ENCODE measurements at places on chromosomes 16 and 17.

GRCh38 chr17:57445772-57446472 lies 189.6 kb downstream of the MSI2 start:
- DNase-seq = no peak

GRCh38 chr17:4719684-4720221 lies 9.3 kb downstream of the ARRB2 start:
- no peak for DNase-seq

- no peak for DNase-seq
These were observed 46.3 kb downstream of the METRNL start for GRCh38 chr17:83125515-83126274.

DNA sequence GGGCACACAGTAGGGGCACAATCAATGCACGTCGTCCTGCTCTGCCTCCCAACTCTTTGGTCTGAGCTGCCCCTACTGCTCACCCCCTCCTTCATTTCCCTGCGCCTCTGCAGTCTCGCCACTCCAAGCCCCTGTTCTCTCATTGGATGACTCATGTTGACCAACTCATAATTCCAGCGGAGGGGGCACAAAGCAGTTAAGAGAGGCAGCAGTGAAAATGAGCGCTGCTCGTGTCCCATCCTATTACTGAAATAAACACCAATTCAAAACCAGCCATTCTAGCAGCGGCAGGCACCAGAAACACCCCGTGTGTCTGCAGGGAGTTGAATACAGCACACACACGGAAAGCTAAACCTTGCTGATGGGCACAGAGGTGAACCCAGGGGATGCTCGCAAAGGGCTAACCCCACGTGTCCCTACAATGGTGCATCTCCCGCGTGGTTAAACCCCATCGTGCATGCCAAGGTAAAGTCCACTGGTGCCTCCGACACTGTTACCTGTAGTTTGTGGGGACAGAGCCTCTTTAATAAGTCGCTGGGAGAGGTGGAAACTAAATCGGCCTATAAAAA lies 310.4 kb downstream of the XYLT1 start:
- DNase-seq = no peak

- peak; percentile 39 for DNase-seq
These were observed 9.3 kb upstream of the SKAP1 start for GRCh38 chr17:48439110-48439850.

DNA sequence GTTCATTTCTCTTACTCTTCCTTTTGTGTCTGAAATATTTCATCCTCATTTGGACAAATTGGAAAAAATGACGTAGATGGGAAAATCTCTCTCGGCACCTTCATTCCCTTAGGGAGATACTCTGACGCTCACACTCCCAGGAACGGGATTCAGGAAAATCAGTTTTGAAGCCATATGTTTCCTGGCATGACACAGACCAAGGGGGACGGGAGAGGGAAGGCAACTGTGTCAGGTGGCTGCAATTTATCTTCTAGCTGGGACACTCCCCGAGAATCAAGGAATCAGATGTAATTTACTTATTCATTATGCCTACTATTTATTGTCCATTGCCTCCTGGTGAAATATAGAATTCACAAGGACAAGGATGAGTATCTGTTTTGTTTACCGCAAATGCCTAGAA lies 65.5 kb downstream of the IRX5 start:
- no peak for DNase-seq

DNA sequence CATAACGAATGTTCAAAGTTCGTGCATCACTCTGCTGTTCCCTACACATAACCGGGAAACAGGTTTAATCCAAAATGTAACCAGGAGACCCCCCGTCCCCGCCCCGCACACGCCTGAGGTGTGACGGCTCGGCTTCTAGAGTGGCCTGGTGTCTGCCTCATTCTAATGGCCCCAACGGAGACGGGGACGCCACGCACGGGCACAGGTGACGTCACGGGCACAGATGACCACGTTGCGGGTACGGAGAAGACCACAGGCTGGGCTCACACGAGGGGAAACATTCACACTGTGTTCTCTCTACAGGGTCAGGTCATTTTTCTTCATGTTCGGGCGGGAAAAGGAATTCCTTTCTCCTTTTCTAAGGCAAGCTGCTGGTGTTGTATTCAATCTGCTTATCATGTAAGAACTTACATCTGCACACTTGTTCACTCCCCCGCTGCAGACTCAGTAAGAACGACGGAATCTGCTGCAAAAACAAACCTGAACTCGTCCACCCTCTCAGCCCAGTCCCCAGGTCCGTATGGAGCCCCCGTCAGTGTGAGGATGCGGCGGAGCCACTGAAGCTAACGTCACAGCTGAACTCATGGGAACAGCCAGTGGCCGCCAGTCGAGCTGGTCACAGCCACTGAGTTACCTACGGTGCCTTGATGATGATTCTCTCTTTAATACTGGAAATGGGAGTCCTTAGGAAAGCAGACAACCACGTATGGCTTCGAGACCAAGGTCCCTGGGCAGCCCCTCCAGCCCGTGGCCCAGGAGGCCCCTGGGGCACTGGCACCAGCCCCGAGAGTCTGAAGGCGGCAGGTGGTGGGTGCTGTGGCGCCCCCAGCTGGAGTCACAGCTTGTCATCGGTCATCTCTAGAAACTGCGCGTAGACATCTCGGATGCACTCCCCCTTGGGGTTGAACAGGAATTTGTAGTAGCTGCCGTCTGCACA lies 32.9 kb downstream of the WDR45B start:
- DNase-seq = no peak

DNA sequence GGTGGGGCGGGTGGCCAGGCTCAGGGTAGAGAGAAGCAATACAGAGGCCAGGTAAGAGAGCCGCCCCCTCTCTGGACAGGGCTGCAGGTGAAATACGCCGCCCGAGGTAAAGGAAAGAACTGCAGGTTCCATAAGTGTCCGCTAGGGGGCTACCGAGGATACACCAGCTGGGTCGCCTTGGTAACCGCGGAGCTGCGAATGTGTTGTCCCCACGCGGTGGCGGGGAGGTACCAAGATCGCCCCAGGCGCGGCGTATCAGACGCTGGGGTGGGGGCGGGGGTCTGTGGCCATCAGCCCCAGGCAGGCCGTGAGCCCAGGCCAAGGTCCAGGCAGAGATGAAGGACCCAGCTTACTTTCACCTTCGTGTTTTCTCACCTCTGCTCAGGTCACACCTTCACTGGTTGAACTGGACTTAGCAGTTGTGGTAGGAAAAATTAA lies 18.4 kb upstream of the ZFP90 start:
- DNase-seq = peak; percentile 84

GRCh38 chr16:54165174-54165911 lies 121.2 kb downstream of the IRX3 start:
- no peak for DNase-seq

- DNase-seq = no peak
These were observed 13.7 kb downstream of the SDK2 start for GRCh38 chr17:73630531-73630930.

GRCh38 chr16:1781254-1781653 lies 1.1 kb downstream of the SPSB3 start:
- DNase-seq = no peak

DNA sequence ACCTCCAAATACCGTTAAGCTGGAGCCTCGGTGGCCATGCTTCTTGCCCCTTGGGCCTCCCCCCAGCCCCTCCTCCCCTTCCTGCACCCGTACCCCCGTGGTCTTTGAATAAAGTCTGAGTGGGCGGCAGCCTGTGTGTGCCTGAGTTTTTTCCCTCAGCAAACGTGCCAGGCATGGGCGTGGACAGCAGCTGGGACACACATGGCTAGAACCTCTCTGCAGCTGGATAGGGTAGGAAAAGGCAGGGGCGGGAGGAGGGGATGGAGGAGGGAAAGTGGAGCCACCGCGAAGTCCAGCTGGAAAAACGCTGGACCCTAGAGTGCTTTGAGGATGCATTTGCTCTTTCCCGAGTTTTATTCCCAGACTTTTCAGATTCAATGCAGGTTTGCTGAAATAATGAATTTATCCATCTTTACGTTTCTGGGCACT lies 928 bp downstream of the HBA1 start:
- no peak for DNase-seq

DNA sequence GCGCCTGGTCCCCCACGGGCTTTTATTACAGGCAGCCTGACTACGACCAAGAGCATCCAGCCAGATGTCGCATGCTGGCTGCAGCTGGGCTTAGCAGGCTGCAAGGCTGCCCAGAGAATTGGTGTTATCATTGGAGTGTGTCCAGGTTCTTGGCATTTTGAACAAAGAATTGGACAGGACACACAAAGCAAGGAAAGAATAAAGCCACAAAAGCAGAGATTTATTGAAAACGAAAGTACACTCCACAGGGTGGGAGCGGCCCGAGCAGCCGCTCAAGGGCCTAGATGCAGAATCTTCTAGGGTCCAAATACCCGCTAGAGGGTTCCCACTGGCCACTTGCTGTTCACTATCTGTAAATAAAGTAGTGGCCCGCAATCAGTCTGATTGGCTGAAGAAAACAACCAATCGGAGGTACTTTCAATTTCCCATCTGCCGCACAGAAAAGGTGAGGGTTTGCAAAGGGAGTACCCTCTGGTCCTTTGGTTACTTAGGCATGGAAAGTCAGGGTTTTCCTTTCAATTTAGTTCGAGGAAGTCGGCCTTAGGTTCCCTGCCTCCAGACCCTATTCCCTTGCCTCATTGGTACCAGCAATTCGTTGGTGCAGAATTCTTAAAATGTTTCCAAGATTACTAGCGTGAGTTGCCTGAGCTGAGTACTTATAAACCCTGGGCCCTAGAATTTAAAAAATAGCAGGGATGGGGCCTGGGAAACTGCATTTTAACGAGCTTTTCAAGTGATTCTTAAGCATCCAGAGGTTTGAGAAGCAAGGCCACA lies 38.5 kb upstream of the CNEP1R1 start:
- DNase-seq = no peak

DNA sequence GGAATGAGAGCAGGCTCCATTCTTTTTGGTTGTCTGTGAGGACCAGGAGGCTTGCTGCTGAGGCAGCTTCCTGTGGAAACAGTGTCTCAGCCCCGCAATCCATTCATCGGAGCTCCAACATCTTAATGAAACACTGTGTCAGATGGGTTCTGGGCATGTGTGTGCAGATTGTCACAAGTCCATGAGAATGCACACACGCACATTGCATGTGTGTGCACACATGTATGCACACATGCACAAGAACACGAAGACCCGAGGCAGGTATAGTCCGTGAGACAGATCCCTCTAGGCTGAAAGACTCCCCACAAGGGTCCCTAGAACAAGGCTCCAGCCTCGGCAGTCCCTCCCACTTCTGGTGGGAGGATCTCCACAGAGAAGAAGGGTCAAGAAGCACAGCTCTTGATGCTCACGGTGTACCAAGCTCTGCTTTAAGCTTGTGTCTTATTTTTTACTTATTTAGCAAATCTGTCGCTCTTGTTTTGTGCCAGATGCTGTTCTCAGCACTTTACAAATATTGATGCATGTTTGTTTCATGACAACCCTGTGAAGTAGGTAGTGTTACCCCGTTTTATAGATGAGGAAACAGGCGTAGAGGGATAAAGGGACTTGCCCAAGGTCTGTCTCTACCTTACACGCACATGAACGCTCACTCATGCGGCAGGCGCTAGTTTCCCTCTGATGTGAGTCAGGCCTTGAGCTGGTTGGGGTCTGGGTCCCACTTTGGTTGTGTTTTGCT lies 213.1 kb downstream of the SEC14L1 start:
- DNase-seq = no peak

GRCh38 chr17:42924891-42925290 lies 24.3 kb downstream of the G6PC1 start:
- DNase-seq = no peak

- no peak for DNase-seq
These were observed 154.7 kb downstream of the ZNF423 start for GRCh38 chr16:49701065-49701685.

DNA sequence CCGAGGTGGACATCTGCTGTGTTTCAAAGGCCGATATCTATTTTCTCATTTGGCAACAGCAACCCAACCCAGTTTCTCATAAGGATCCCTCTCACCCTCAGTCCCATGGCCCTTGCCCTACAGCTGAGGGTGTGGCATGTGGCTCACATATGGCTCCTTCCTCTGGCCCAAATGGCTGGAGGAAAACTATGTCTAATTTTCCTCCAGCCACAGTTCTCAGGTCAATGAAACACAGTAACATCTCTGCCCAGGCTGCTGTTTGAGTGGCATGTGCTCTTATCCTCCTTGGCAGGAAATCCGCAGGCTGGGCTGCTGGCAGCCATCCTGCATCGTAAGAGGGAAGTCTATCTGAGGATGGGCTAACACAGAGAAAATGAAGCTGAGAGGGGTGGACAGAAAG lies 24.1 kb downstream of the SERPINF1 start:
- no peak for DNase-seq

- no peak for DNase-seq
These were observed 112.0 kb upstream of the CREBBP start for GRCh38 chr16:3992297-3993051.

- DNase-seq = no peak
These were observed 42.3 kb downstream of the ERCC4 start for GRCh38 chr16:13962232-13962631.

- no peak for DNase-seq
These were observed 4.2 kb downstream of the C16orf90 start for GRCh38 chr16:3490911-3491629.

DNA sequence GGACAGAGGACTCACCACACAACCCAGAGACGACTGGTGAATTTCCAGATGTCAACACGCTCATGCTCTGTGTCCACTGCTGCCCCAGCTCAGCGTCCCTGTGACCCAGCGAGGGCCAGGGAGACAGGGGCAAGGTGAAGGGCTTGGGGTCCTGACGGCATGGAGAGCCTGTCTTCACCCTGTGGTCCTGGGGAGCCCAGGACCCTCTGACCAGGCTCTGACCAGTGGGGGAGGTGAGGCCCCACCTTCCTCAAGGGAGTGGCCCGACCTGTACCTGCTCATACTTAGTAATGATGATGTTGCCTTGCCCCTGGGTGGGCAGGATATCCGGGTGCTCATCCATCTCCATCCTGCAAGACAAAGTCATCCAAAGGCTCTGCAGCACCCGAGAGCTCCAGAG lies 39.8 kb downstream of the TNFRSF13B start:
- DNase-seq = no peak

GRCh38 chr16:50434872-50435478 lies 66.2 kb upstream of the BRD7 start:
- DNase-seq = no peak

- DNase-seq = no peak
These were observed 22.5 kb downstream of the MILR1 start for GRCh38 chr17:64471440-64471839.

DNA sequence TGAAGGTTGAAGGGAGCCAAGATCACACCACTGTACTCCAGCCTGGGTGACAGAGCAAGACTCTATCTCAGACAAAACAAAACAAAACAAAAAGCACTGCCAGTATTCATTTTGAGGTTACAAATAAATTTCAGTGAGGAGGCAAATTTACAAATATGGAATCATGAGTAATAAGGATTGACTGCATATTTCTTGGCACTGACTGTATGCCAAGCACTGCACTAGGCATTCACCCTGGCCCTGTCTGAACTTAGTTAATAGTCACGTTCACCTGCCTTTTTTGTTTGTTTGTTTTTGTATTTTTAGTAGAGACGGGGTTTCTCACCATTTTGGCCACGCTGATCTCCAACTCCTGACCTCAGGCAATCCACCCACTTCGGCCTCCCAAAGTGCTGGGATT lies 5.1 kb downstream of the LDAF1 start:
- DNase-seq = no peak

GRCh38 chr17:77405867-77406732 lies 265.3 kb downstream of the SEC14L1 start:
- no peak for DNase-seq

GRCh38 chr17:77233635-77234334 lies 93.0 kb downstream of the SEC14L1 start:
- peak; percentile 11 for DNase-seq

- no peak for DNase-seq
These were observed 23.2 kb downstream of the KRT23 start for GRCh38 chr17:40914075-40914855.

- DNase-seq = no peak
These were observed 233.4 kb upstream of the HS3ST3A1 start for GRCh38 chr17:13835151-13835550.
